Activated CD4-positive, CD25-positive, alpha-beta regulatory T cell treated with anti-CD3 and anti-CD28 coated beads, Interleukin-2, amount 50 U/mL, for 24 hours (primary cell): ENCODE measurements at places on chromosomes 1 and 21.

GRCh38 chr1:40530735-40531380, 579 bp upstream of the ZNF684 start:
- no peak for ATAC-seq

DNA sequence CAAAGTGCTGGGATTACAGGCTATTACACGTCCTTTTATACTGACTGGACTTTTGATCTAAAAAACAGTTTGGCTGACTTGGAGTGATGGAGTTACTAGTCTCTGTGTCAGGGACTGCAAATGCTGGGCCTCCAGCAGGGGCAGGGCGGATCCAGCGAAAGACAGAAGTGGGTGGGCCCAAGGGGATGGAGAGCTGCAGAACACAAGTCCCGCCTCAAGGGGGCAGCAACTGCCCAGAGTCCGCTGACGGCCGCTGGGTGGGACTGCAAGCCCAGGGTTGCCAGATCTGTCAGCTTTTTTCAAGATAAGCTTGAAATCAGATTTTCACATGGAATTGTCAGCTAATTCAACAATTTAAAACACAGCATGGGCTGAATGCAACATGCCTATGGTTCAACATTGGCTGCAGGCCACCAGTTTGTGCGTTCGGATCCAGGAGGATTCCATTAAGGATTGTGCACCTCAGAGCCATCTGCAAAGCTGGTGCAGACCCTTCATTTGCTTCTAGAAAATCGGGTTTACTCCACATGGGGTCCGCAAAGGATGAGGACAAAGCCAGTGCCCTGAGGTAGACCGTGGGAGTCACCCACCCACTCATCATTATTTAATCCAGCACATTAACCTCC, 10.7 kb downstream of the STMN1 start:
- peak; percentile 99 for ATAC-seq

DNA sequence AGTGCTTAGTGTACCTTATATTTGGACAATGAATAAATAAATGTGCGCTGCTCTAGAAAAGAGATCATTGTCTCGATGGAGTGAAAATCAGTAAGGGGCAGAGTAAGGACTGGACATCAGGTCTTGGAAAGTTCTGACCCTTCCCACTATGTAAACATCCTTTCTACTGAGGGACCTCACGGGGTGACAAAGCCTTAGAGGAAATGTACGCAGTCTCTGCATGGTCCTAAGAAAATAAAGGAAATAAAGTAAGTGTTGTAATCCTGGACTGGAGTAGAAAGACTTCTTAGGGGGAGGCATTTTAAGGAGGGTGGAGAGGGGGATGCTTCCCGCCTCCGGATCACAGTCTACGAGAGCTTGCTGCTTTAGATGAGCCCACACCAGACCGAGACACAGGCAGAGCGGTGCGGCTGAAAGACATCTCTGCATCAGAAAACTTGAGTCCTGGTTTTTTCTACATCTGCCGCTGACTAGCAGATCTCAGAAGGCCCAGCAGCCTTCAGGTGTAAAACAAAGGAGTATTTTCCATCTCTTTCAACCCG, 22.3 kb upstream of the GPR137B start:
- ATAC-seq = no peak

DNA sequence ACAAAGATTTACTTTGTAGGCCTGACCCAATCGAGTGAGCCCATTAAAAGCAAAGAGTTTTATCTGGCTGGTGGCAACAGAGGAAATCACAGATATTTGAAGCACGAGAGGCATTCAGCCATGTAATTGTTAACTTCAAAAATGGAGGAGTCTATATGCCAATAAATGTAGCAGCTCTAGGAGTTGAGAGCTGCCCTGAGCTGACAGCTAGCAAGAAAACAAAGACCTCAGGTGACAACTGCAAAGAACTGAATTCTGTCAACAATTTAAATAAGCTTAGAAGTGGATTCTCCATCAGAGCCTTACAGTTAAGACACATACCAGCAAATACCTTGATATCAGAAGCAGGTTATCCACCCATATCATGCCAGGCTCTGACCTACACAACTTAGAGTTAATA, 463.1 kb upstream of the NEGR1 start:
- no peak for ATAC-seq

- ATAC-seq = no peak
Observed at GRCh38 chr1:112431038-112431437, 35.0 kb downstream of the CTTNBP2NL start.

DNA sequence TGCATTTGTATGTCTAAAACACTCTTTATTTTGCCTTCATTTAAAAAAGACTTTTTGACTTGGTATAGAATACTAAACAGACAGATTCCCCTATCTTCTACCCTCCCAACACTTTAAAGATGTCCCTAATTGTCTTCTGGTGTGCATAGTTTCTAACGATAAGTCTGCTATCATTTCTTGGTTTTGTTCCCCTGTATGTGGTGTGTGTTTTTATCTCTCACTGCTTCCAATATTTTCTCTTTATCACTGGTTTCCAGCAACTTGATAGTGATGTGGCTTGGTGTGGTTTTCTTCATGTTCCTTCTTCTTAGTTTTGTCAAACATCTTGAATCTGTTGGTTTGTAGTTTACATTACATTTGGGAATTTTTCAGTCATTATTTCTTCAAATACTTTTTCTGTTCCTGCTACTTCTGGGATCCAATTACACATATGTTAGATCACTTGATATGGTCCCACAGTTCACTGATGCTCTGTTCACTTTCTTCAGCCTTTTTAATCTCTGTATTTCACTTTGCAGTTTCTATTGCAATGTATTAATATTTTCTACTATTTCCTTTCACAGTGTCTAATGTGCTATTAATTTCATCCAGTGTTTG, 23.2 kb downstream of the F5 start:
- ATAC-seq = no peak

GRCh38 chr1:166695115-166695514, 144.2 kb upstream of the POGK start:
- ATAC-seq = no peak

- ATAC-seq = no peak
Observed at GRCh38 chr1:230243583-230244353, 176.7 kb downstream of the GALNT2 start.

DNA sequence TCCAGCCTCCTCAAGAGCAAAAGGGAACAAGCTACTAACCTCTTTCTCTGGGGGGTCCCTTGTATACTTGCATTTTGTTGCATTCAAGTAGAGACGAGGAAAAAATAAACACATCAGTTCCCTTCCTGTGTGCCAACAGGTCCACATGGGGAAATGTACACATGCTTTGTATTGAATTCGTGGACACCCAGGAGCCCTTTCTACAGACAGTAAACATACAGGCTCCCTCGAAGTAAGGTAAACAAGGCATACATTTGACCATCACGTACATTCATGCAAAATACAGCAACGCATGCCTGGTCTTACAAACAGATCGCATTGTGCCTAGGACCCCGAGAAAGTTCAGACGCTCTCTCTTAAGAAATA, 1.1 kb downstream of the KCND3 start:
- no peak for ATAC-seq

DNA sequence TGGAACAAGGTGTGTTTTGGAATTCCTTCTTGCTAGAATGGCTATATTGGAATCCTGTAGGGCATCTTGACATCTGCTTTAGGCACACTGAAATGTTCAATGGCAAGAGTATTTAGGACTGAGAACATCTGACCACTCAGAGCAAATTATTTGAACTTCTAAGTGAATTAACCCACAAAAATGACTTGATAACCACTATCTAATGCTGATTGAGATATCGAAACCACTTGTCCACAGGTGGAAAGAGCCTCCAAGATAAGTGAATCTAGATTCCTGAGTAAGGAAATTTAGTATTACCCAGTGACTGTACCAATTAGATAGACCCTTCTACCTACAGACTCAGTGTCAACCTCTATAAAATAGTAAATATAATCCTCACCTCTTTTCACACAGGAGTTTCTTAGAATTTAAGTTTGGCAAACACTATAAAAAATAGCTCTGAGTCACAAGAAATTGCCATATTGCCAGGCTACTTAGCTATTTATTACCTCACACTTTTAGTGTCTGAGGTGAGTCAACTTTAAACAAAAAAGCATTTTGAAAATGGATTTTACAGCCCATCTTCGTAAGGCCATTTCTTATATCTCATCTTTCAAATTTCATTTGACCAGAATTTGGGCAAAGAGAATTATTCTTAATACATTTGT, 421.8 kb downstream of the PTBP2 start:
- no peak for ATAC-seq

- no peak for ATAC-seq
Observed at GRCh38 chr1:103111926-103112325, 3.6 kb upstream of the COL11A1 start.

DNA sequence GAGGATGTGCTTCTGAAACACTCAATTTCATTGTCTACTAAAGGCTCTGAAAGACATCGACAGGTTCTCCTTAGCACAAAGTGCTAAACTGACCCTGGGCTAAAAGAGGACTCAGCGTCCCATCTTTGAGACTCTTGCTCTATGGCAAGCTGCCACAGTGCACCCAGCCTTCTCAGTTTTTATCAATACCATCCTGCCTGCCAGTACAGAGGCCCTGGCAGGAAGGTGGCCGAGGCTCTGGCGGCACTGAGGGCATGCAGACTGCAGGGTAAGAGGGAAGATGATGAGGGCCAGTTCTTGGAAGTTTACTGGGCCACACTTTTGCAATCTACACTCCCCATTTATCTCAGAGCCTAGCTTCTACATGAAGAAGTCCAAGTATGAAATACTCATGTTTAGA, 5.3 kb downstream of the OLFML2B start:
- ATAC-seq = no peak

GRCh38 chr1:59006289-59006658, 222.4 kb upstream of the JUN start:
- ATAC-seq = no peak
